ENCODE measurements at places on chromosomes 13 and 19. TPM values are rescaled to one million over a fixed set of nuclear protein-coding genes. Genes with fewer than 3 reads are reported as not detected.

DNA sequence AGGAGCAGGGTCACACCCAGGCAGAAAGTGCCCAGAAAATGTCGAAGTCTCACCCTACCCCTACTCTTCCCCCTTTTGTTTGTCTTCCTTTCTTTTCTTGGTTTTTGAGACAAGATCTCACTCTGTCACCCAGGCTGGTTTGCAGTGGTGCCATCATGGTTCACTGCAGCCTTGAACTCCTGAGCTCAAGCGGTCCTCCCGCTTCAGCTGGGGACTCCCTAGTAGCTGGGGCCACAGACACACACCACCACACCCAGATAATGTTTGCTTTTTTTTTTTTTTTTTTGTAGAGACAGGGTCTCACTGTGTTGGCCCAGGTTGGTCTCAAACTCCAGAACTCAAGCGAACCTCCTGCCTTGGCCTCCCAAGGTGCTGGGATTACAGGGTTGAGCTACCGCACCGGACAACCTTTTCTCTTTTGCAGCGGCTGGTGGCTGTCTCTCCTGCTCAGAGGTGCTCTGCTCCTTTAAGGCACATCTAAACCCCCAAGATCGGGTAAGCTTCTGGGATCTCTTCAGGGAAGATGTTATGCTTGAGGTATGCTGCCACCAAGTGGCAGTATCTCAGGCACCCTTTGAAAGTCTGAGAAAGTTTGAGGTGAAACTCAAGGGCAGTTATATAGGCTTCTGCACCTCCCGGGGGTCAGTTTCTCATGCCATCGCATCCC is 22.4 kb upstream of the EBI3 start:
- no peak overlapping the region for H3K27ac ChIP-seq
- peak; percentile 16 for DNase-seq
- peaks cover 9% of the 10 kb centered on the region for H3K27me3 ChIP-seq
- no peak overlapping the region for H3K4me3 ChIP-seq
- peaks cover 5% of the 10 kb centered on the region for H3K36me3 ChIP-seq
- no peaks in the 10 kb centered on the region for H3K4me1 ChIP-seq

- H3K27me3 ChIP-seq, result no peaks in the 10 kb centered on the region
- H3K4me3 ChIP-seq, result no peak overlapping the region
- H3K4me1 ChIP-seq, result no peaks in the 10 kb centered on the region
- H3K36me3 ChIP-seq, result no peaks in the 10 kb centered on the region
- no peak for DNase-seq
Observed at GRCh38 chr13:68050761-68051160, 820.6 kb upstream of the PCDH9 start.

GRCh38 chr13:48563626-48564025 is 30.7 kb upstream of the RCBTB2 start:
- no peaks in the 10 kb centered on the region for H3K4me1 ChIP-seq
- no peak overlapping the region for H3K27ac ChIP-seq

The TMEM59L gene
- not detected for total RNA-seq

DNA sequence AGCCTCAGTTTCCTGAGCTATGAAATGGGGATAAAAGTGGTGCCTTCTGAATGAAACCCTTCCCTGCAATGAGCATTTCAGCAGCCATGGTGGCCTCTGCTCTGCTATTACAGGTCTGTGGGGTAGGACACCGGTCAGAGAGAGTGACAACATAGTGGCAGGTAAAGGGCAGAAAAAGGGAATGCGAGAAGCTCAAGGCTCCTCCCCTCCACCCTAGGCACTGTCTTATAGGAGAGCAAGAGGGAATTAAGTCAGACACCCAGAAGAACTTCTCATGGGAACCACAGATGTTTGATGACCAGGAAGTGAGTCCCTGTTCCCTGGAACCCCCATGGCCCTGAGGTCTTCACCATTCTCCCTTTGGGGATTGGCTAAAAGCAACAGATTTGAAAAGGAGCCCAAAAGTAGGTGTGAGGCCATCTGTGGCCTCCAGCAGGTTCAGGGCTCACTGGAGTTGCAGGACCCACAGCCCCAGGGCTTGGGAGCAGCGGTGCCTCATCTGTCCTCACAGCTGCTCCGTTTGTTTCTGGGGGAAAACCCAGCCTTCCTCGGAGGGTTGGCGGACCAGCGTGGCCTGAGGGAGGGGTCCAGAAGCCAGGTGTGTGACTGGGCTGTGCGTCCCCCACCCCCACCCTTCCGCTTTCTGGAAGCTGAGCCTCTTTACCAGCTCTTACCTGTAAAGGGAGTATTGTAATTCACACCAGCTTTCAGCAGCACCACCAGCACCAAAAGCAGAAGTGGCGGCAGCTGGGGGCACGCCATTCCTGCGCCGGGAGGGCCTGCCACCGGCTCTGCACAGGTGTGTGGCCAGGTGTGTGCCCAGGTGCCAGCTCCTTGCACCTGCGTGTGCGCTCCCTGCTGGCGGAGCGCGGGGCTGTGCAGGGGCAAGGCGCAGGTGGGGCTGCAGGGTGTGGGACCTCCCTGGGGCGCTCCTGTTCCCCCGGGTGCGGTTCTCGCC is 19.4 kb downstream of the IQCN start:
- no peaks in the 10 kb centered on the region for H3K36me3 ChIP-seq
- H3K27me3 ChIP-seq, result no peaks in the 10 kb centered on the region
- H3K27ac ChIP-seq, result no peak overlapping the region
- peaks cover 21% of the 10 kb centered on the region for H3K4me1 ChIP-seq
- no peak overlapping the region for H3K4me3 ChIP-seq
